NCI-H1436 treated with DMSO at 0.1 percent for 48 hours (cell line): ENCODE measurements at places on chromosomes 7 and 10.

DNA sequence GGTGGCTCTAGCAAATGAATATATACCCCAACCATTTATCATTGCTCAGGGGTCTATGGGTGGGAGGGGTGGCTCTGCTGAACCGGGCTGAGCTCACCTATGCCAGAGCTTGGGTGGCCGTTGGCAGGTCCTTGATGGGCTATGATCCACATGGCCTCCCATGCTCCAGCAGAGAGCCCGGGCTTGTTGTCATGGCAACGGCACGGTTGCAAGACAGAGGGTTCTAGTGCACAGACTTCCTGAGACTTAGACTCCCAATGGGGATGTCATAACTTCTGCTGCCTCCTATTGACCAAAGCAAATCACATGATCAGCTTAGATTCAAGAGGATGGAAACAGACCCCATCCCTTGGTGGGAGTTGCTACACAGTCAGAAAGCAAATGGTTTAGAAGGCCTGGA is 36.4 kb upstream of the CARD11 start:
- no peak for DNase-seq

DNA sequence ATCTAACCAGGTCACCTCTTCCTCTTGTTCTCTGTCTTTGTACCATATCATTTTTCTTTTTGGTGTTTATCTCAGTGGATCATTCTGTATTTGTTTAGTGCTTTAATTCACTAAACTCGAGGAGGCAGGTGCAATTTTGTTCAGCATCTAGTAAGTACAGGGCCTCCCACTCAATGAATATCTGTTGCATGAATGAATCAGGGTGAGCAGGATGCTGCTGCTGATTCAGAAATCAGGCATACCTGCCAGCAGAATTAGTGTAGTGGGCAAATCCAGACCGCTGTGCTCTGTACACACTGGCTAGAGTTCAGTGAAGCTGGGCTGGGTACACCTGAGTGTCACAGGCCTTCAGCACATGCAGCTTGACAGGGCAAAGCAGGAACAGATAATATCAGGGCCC is 511.9 kb downstream of the SUGCT start:
- DNase-seq: no peak

GRCh38 chr7:132226046-132226956 is 350.0 kb downstream of the PLXNA4 start:
- no peak for DNase-seq

DNA sequence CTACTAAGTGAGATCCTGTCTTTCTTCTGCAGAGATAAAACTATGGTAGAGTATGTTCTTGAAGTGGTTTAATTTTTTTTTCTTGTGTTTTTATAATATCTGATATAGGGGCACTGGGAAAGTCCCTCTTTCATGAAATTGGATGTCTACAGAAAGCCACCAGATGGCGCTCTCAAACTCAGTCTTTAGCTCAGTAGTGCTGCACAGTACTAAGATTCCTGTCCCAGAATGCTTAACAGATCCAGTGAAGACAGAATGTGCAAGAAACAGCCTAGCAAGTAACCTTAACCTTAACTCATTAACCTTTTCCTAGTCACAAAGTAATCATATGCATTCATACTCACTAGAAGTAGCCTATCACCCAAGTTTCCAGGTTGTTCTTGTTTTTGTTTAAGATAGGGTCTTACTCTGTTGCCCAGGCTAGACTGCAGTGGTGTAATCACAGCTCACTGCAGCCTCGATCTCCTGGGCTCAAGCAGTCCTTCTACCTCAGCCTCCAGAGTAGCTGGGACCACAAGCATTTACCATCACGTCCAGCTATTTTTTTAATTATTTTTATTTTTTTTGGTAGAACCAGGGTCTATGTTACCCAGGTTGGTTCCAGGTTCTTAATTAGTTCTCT is 56.7 kb downstream of the IDE start:
- no peak for DNase-seq

DNA sequence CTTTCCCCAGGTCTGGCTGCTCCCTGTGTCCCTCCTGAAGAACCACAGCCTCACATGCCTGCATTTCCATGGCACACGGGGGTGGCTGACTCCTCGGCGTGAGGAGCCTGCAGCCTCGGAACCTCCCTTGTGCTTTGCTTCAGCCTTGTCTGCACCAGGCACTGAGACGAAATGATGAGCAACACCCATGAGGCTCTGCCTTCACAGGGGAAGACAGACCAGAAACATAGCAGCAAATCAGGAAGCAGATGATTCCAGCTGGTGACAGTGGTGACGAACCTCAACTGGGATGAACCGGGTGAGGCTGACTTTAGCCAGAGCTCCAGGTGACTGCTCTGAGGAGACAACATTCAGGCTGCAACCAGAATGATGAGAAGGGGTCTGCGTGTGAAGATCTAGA is 84.5 kb upstream of the SMNDC1 start:
- DNase-seq: no peak

- DNase-seq: no peak
These were observed 29.6 kb upstream of the GOT1 start for GRCh38 chr10:99460070-99460469.

DNA sequence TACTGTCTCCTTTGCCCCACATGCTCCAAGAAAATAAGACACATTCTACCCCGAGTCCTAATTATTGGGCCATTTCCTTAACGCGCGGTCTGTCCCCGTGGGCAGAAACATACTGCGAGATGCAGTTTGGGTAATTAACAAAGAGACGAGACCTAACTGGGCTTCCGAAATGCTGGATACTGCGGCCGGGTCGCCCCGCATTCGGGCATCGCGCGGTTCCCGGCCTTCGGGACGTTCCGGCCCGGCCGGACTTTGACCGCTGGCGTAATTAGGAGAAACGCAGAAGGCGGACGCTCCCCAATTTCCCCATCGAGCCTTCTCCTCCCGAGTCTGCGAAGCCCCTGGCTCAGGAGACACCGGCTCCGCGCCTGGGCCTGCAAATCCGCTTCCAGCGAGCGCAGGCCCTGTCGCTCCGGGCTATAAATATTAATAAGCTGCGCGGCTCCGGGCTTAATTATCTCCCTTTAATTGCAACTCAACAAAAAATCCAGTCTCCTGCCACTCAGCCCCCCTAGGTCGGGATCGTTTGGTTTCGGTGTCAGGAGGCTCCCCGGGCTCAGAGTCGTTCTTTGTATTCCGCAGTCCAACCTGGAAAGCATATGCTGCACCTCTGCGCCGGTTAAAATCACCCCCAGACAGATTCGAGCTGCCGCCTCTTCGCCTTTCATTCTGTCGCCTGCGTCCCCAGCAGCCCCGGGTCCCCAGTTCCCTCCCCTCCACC is 131.5 kb downstream of the SPAG6 start:
- DNase-seq: no peak
